Stimulated activated CD4-positive, alpha-beta T cell treated with anti-CD3 and anti-CD28 coated beads, Interleukin-15, amount 100 ng/mL, for 48 hours (primary cell): ENCODE measurements at places on chromosomes 4 and X.

- no peak for DNase-seq
Observed at GRCh38 chr4:156754832-156755570, 216.6 kb downstream of the PDGFC start.

DNA sequence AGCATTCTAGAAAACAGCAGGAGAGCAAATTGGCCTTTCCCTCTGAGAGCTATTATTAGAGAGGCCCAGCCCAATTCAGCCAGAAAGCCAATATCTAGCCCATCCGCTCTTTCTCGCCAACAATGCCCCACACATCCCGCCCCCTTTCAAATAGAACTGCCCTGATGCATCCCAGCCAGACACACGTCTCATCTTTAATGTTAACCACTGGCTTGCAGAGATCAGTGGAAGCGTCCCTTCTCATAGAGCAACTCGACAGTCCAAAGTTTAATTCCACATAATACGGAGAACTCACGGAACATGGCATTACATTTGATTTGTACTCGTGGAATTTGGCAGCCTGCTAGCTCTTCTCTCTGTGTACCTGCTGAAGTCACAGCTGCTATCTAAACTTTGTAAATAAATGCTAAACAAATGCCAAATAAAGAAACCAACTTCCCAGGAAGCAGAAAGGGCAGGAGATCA is 304.4 kb downstream of the DHX15 start:
- no peak for DNase-seq

DNA sequence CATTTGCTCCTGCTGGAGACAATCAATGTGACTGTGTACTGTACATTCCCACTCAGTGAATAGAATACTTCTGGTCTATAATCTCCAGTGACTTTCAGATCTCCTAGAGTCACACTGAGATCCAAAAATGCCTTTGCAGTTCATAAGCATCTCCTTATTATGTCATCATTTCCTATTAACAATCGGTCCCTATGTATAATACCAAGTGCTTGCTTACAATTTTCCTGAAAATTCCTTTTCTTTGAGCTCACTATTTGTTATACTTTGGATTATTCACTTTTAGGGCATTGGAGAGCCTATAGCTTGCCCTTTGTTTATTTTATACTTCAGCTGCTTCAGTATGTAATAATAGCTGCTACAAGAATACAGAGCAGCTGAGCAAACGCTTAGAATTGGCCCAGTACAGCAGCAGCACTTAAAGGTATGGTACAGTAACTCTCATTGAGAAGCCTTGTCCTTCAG is 313.0 kb downstream of the DCTD start:
- no peak for DNase-seq

GRCh38 chr4:163587867-163588266 is 93.4 kb downstream of the TMA16 start:
- no peak for DNase-seq

- DNase-seq, result no peak
Observed at GRCh38 chr4:68366600-68366999, 16.7 kb upstream of the YTHDC1 start.

- no peak for DNase-seq
Observed at GRCh38 chr4:169005453-169006099, 4.5 kb downstream of the CBR4 start.

DNA sequence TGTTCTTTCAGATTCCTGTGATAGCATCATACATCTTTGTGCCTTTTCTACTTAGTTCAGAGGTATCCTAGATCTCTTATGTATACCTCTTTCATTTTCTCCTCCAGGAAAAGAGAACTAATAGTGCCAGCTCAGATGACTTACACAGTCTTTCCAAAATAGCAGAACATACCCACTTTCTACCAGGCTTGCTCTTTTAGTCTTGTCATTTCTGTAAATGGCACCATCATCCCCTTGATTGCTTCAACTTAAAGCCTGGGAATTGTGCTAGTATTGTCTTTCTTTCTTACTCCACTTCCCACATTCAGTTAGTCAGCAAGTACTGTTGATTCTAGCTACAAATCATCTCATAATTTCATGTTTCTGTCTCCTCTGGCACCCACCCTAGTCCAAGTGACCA is 5.1 kb downstream of the APEX2 start:
- DNase-seq, result no peak

- DNase-seq, result no peak
Observed at GRCh38 chr4:143254491-143255226, 69.9 kb downstream of the USP38 start.

DNA sequence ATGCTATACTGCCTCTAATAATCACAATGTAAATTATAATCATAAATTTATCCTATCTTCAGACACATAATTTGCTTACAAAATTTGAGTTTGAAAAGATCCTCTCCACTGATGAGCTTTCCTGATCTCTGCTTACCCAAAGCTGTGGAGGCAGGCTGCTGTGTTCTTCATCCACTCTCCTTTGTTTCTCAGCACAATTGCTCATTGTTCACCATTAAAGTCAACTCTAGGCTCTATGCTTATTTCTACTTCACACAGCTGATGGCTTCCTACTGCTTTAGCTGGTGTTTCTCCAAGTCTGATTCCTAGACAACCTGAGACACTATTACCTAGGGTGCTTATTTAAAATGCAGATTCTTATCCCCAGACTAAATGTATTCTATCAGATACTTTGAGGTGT is 319.7 kb downstream of the PCDH18 start:
- no peak for DNase-seq

GRCh38 chr4:107278791-107279483 is 242.8 kb upstream of the DKK2 start:
- DNase-seq, result no peak

GRCh38 chrX:111652719-111653118 is 28.3 kb upstream of the ALG13 start:
- DNase-seq, result no peak

- DNase-seq, result no peak
Observed at GRCh38 chr4:72577211-72577610, 8.2 kb upstream of the ADAMTS3 start.

GRCh38 chrX:12788645-12789044 is 2.6 kb upstream of the PRPS2 start:
- DNase-seq, result no peak

DNA sequence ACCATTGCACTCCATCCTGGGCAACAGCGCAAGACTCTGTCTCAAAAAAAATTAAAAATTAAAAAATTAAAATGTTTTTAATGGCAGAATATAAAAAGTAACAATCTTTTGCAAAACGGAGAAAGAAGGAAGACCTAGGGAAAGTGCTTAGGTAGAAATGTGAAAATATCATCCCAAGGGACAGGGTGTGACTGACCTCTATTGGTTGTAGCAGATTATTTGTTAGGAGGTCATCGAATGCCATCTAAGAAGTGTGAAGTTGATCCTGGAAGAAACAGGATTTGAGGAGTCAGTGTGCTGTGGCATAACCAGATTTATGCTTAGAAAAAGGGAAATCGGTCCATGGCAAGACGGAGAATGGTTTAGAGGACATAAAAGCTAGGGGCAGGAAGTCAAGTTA is 18.1 kb upstream of the C4orf36 start:
- DNase-seq, result no peak

- no peak for DNase-seq
Observed at GRCh38 chr4:85656759-85657505, 182.0 kb downstream of the ARHGAP24 start.

GRCh38 chr4:71322425-71322824 is 16.4 kb upstream of the SLC4A4 start:
- no peak for DNase-seq
